ENCODE measurements at places on chromosomes 5 and 9. TPM values are rescaled to one million over a fixed set of nuclear protein-coding genes. Genes with fewer than 3 reads are reported as not detected.
A peak's percentile ranks its signal among the peaks of the same experiment; 100 is the strongest.

The PCDHB13 gene
- 1.7 TPM for total RNA-seq

The EXOSC3 gene
- total RNA-seq, result 17.9 TPM

The NIM1K gene
- total RNA-seq, result 0.20 TPM

DNA sequence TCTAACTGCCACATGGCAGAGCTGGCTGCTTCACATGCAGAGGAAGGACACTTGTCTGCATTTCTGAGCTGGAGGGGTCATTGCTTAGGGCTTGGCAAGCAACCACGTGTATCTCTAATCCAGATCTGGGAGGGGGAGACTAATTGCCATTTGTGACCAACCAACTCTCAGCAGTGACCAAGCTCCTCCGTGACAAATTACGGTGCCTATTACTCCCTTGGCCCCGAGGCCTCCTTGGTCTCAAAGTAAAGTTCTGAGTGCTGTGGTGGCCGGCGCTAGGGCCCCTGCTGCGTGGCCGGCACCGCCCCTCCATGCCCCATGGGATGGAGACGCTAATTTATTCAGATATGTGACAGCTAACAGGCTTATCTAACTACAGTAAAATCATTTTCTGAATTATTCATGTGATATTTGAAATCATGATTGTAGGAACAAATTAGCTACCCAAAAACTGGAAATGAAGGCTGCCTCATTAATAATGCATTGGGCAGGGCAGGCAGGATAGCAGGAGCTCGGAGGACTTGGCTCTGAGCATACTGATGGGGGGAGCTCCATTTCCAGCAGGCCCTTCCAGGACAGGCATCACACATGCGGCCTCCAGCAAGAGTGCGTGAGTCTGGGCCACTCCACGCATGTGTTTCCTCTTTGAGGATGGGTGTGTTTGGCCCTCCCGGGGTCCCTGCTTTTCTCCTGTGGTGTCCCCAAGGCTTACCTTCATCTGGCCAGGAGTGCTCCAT, 67.7 kb downstream of the C5orf15 start:
- no peak for DNase-seq

DNA sequence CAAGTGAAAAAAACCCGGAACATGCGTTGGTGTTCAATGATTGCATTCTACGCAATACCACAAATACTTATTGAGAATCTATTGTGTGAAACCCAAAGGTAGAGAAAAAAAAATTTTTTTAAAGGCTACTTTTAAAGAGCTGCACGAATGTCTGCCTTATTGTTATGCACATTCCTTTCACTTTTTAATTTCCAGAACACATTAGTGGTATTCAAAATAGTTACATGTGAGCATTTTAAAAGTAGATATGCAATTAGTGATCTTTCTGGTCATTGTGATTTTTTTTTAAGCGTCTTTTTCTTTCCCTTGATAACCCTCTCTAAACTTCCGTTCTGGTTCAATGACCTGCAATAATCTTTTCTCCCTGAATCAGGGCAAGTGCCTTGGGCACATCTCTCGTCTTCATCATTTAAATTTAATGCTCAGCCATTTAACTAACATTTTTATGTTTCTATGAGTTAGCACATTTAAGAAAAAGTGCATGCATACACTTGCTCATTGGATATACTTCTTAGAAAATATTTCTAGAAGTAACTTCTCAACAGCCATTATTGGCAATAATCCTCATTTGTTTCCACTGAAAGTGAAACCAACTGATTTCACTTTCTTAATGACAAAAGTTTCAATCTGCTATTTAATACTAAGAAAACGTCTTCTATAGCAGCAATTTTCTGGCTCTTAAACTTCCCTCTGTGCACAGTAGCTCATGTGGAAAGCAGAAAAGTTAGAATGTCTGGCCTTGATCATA, 80.3 kb downstream of the CDH6 start:
- no peak for DNase-seq

GRCh38 chr5:93385655-93386054, 195.4 kb downstream of the NR2F1-AS1 start:
- DNase-seq, result no peak

DNA sequence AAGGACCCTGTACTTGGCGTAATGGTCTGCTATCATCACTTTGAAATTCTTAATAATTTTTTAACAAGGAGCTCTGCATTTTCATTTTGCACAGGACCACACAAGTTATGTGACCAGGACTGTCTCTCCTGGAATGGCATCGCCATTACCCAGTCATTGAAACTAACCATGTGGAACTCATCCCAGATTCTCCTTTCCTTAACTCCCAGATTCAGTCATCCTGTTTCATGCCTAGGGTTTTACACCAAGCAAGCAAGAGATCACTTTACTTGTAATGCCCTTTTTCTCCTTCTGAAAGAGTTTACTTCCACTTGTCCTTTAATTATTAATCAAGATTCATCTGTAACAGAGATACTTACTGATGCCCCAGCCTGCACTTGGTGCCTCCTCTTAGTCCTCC, 12.0 kb downstream of the FRMD3 start:
- DNase-seq, result no peak

GRCh38 chr9:134386951-134387831, 60.9 kb downstream of the RXRA start:
- peak; percentile 73 for DNase-seq

DNA sequence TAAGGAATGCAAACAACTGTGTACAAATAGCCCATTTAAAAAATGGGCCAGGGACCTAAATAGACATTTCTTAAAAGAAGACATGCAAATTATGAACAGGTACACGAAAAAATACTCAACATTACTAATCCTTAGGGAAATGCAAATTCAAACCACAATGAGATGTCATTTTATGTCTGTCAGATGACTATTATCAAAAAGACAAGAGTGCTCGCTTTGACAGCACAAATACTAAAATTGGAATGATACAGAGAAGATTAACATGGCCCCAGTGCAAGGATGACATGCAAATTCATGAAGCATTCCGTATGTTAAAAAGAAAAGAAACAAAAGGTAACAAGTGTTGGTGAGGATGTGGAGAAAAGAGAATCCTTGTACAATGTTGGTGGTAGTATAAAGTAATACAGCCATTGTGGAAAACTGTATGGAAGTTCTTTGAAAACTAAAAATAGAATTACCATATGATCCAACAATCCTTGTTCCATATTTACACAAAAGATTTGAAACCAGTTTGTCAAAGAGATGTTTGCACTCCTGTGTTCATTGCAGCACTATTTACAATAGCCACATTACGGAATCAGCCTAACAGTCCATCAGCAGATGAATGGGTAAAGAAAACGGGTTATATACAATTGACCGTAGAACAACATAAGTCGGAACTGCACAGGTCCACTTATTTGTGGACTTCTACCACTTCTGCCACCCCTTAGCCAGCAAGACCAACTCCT, 47.2 kb upstream of the PCAT7 start:
- DNase-seq, result no peak

GRCh38 chr5:107553117-107553555, 117.6 kb downstream of the EFNA5 start:
- DNase-seq, result no peak

DNA sequence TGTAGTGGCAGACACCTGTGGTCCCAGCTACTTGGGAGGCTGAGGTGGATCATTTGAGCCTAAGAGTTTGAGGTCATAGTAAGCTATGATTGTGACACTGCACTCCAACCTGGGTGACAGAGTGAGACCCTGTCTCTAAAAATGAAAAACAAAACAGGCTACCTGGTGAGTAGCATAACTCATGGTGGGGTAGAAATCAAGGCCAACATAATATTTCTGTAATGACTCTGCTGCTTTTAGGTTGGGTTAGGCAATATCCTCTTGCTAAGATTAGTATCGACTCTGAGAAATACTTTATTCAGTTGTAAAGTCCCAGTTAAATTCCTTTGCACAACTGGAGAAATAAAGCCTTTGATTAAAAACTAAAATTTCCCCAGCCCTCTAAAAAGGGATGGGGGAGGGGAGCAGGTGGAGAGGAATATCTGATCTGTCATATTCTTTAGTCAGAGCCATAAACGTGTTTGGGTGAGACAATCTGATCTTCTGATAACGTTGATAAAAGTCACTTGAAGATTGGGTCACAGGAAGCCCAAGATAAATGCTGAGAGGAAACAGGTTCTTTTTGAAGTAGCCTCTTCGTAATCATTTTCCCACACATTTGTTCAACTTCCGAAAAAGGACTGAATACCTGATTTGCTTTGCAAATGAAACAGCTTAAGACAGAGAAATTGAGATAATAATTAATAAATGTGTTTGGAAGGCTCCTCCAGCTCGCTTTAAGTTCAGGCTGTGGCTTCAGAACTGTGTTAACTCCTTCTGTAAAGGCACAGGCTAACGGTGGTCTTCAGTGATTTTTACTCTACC, 14.9 kb downstream of the IL4 start:
- DNase-seq, result no peak

DNA sequence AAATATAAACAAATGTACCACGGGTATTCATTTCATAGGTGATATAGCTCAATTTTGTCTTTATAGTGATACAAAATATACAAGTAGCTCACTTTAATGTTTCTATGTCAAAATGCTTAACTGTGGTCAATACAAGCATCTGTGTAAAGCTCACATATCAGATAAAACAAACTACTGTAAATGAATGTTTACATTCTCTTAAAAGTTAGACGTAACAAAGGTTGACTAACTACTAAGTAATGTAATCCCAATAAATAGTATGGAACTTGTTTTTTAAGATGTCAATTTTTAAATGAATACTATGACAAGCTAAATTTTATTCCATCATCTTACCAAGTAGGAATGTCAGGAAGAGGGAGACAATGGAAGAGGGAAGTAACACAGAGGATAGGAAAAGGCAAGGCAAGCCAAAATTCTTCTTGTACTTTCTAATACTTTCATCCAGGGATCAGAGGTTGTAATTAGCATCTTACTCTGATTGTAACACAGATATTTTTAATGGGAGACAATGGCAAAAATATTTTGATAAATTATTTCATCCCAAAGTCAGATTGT, 105.5 kb downstream of the STRBP start:
- DNase-seq, result no peak

DNA sequence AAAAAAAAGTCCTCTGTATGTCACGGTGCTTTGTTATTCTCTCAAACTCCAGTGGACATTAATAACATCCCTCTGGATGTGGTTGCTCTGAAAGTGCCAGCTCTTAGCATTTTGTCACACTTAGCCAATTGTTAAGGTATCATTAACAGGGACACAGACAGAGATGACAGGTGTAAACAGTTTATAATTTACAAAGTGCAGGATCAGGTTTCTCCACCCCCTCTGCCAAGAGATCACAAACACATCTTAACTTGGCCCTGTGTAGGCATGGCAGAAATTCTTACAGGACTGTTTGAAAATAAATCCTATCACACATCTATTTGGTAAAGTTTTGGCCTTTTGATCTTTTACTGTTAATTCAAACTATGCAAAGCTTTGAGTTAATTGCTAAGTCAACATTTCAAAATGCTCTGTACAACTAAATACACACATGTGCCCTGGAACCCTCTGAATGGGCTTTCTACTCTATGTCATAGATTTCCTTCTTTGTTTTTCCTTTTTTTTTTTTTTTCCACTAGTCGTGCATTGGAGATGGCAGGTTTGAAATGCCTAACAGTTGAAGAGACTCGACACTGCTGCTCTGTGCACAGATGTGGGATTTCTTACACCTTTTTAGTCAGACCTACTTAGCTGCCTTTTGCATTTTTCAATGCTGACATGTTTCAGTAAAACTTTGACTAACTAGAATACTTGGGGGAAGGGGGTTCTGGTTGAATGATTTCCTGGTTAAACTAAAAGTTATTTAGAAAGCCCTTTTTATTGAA, 41.7 kb downstream of the SEMA6A start:
- DNase-seq, result no peak

Data from left ventricle myocardium superior (tissue), 1 donor.